ENCODE measurements at places on chromosomes 12 and 14. TPM values are rescaled to one million over a fixed set of nuclear protein-coding genes. Genes with fewer than 3 reads are reported as not detected.

- no peak for DNase-seq
These were observed 4.4 kb upstream of the NID2 start for GRCh38 chr14:52073251-52073650.

Gene ARHGEF40
- 16.8 TPM for total RNA-seq

Gene XPOT
- 140 TPM for total RNA-seq

DNA sequence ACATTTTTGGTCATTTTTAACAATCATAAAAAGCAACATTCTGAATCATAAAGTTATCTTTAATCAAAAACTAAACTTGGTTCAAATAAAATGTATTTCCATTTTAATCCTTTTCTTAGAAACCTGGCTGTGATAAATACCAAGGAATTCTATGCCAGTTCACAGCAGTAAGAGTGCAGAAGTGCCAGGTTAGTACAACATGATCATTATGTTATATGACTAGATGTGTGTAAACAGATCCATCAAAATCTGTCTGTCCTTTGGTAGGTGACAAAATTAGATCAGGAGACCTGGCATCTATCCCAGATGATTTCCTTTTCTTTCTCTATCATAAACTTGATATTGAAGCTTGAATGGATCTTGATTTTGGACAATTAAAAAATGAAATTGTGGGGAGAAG, 200.6 kb upstream of the STXBP6 start:
- DNase-seq = no peak

Gene RPL36AL
- total RNA-seq = 161 TPM

Gene OAS1
- 170 TPM for total RNA-seq

GRCh38 chr14:103746701-103747100, 31.1 kb downstream of the ZFYVE21 start:
- no peak for DNase-seq

DNA sequence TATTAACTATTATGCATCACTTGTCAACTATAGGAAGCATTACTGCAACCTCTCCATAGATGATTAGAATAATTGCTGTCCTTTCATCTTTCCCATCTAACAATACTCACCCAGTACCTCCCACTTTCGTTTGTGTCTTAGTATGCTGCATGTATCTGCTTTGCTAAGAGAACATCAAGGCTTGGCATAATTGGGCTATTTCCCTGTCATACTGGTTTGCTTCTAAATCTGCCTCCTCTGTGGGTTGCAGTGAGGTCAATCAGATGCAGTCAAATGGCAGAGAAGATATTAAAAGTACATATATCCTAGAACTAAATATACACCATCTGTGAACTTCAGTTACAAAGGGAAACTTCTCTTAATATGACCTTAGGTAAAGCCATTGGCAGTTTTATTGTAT, 710.8 kb downstream of the DIO2 start:
- no peak for DNase-seq

- no peak for DNase-seq
These were observed 1.9 kb downstream of the IFNG-AS1 start for GRCh38 chr12:67991158-67991557.

DNA sequence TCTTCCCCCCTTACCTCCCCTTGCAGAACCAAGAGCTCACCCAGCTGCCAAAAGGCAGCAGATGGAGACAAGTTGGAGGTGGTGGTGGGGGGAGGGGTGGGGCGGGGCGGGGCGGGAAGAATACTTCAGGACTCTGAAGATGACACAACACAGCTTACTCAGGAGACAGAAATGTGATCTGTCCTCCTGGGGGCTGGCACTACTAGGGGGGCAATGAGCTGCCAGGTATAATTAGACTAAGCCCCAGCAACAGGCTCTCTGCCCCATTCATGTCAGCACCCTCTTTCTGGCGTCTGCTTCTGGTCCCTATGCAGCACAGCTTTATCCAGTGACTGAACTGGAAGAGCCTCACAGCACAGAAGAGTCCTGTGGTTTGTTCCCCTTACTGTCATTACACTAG, 407.0 kb downstream of the MED13L start:
- DNase-seq = no peak

Measured in Calu3 (cell line).